ENCODE measurements at places on chromosomes 13 and 19. TPM values are rescaled to one million over a fixed set of nuclear protein-coding genes. Genes with fewer than 3 reads are reported as not detected.

Gene SHISA7
- total RNA-seq = 0.31 TPM

GRCh38 chr13:102039264-102039663, 362.6 kb downstream of the FGF14 start:
- DNase-seq = no peak

GRCh38 chr19:14758816-14759215, 19.5 kb downstream of the ADGRE2 start:
- peak; percentile 88 for DNase-seq

DNA sequence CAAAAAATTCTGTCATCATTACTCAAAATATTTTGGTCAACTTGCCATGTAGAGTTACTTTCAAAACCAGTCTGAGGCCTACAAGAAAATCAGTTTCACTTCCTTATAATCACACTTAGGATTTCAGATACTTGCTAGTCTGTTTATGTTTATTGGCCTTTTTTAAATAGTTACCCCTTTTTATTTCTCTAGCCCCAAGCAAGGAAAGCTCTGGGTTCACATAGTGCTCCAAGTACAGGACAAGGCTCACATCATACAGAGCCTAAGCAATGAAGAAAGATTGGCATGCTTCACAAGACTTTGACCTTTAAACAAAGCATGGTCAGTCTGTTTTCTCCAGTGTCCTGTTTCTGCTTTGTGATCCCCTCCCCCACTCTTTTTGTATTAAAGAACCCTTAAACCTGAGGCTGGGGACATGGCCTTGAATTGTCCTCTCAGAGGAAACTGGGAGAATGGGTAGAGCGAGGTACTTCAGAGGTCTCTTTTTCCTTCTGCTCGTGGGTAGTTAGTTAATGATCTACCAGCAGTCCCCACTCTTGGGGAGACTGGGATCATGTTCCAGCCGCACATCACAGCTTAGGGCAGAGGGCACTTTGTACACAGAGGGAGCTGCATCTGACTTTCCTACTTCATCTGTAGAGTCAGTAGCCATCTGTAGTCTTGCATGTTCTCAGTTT, 30.7 kb downstream of the CEACAM1 start:
- DNase-seq = no peak

DNA sequence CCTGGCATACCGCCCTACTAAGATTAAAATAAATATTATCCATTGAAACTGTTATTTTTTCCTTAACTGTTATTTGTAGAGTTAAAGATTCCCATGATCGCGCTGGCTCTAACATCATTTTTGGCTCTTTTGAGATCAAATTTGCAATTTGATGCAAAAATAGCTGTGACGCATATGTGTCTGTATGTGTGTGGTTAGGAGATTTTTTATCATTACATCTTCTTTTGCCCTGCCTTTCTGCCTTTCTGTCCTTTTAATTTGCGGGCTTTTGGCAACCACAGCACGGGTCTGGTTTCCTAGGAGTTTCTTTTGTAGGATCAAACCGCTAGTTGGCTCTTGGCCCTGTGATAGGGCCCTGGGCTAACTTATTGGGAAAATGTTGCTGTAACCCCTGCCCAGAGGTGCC, 37.3 kb upstream of the ALOX5AP start:
- DNase-seq = no peak

Gene SOX21
- total RNA-seq = 36.8 TPM

- DNase-seq = no peak
Observed at GRCh38 chr13:21671620-21672286, 880 bp downstream of the FGF9 start.

GRCh38 chr19:30403203-30403985, 31.2 kb downstream of the ZNF536 start:
- DNase-seq = no peak

GRCh38 chr13:76223999-76224398, 587.9 kb downstream of the LMO7 start:
- DNase-seq = no peak

DNA sequence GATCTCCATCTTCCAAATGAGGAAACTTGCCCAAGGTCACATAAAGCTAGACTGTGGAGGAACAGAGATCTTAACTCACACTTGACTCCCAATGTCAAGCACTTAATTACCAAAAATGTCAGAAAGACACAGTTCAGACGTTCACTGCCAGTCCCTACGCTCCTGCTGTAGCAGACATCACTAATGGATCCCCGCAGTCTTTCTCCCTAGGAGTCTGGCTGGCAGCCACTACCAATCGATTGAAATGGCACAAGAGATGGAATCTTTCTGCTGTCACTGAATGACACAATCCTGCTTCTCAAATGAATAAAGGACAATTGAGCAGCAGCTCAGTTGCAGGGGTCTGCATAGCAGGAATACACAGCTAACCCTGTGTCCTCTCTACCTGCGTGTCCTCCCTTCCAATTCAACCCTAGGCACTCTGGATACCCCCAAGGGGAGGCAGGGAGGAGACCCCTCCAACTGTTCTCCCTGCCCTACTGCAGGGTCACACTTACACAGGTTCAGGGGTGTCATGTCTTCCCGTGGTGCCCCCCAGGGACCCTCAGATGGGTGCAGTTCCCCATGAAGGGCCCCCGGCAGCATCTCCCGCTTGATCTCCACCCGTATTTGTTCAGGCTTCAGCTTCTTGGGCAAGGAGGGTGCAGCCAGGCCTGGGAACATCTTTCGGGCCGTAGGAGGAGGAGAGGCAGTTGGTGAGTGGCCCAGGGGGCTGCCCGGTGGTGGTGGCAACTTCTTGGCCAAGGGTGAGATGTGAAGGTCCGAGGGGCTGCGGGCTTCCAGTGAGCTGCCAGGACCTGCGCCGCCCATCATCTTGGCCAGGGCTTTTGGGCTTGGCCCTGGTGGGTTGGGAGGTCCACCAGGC, 7.9 kb upstream of the AKAP8L start:
- no peak for DNase-seq

Gene LILRA5
- total RNA-seq = not detected

DNA sequence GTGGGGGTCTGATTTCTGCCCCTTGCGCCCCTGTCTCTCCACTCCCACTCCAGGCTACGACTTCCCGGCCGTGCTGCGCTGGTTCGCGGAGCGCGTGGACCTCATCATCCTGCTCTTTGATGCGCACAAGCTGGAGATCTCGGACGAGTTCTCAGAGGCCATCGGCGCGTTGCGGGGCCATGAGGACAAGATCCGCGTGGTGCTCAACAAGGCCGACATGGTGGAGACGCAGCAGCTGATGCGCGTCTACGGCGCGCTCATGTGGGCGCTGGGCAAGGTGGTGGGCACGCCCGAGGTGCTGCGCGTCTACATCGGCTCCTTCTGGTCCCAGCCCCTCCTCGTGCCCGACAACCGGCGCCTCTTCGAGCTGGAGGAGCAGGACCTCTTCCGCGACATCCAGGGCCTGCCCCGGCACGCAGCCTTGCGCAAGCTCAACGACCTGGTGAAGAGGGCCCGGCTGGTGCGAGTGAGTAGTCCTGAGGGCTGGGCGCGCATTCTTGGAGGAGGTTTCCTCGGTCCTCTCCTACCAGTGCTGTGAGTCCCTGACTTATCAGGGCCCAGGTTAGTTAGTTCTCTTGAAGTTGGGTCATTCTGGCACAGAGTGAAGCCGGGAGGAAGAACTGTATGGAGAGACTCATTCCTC, 12.7 kb downstream of the EHD2 start:
- DNase-seq = no peak

DNA sequence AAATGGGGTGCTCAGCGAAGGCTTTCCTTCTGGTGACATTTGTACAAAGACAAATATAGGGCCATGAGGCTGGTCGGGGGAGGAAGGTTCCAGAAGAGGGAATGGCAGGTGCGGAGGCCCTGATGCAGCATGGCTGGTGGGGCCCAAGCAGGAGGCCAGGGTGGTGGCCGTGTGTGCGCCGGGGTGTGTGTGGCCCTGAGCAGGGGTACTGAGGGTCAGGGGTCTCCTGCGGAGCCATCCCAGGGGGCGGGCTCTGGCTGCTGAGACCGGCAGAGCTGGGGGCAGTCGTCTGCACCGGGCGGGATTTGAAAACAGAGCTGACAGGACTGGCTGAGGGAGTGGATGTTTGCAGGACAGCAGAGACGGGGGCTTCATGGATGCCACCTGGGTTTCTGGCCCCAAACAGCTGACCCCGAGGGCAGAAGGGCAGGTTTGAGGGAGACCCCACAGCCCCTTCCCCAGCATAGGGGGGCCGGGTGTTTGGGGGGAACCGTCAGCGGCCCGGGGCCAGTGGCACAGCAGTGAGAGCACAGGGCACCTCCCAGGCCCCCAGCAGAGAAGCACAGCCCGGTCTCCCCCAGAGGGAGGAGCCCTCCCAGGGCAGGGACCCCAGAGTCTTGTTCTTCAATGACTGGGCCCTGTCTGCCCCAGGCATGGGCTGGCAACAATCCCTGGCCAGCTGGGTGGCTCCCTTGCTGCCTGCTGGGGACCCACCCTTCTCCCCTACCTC, 11.4 kb downstream of the PIAS4 start:
- DNase-seq = no peak

- peak; percentile 68 for DNase-seq
Observed at GRCh38 chr19:38389101-38389925, 816 bp downstream of the SPRED3 start.

Gene ZNF382
- total RNA-seq = 10.8 TPM

GRCh38 chr13:71851498-71852409, 15.2 kb downstream of the DACH1 start:
- DNase-seq = no peak

Gene TNFRSF19
- total RNA-seq = 2.7 TPM

DNA sequence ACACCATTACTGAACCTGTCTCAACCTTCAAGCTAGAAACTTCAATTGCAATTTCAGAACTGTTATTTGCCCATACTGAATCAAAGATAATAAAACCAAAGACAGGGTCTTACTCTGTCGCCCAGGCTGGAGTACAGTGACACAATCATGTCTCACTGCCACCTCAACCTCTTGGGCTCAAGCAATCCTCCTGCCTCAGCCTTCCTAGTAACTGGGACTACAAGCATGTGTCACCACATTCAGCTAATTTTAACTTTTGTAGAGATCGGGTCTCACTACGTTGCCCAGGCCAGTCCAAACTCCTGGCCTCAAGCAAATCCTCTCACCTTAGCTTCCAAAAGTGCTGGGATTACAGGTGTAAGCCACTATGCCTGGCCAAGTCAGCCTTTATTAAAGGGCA, 143.4 kb downstream of the DIAPH3 start:
- DNase-seq = no peak

DNA sequence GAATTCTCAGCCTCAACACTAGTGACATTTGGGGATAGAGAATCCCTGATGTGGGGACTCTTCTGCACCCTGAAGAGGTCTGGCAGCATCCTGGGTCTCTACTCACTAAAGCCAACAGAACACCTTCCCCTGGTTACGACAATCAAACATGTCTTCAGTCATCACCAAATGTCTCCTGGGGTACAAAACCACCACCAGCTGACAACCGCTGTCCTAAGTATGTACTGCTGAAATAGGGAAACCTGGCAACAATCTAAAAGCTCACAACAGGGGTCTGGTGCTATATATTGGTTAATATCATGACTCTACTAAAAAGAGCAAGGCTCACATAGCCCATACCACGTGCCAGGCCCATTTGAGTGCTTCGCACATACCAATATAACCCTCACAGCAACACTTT, 13.4 kb downstream of the AKT2 start:
- DNase-seq = no peak

Gene PTPRH
- 0.33 TPM for total RNA-seq

DNA sequence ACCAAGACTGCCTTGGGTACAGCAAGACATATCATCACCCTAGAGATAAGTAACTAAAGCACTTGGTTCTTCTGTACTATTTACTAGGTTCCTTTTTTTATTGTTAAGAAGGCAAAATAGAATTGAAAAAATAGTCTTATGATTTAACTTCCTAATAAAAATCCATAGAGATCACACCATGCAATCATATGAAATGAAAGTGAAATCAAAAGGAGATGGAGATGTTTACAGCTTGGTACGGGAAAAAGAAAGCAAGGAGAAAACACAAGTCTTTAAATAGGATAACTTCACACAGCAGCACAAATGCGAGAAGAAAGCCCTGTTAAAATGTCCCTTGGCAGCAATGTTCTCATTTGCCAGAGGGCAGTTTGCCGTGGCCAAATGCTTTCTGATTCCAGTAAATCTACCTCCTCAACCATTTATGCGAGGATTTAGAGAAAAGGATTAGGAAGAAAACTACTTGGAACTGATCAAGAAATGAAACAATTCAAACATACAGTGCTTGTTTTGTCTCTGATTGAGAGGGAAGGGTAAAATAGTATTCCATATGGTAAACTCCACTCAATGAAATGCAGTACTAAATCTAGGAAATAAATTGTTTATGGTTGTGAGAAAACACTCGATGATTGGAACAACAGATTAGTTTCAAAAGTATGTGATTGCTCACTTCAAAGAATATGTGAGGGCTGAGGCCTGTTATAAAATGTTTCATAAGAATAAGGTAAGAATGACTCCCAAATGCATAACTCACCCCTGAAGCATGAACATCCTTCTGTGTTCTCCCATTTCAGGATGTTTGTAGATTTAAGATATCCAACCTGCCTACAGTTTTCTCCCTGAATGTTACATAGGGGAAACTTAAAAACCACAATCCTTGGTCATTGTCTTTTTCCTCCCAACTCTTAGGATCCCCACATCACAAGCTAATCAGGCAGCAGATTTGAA, 487.8 kb downstream of the DACH1 start:
- no peak for DNase-seq

GRCh38 chr13:78430166-78430791, 173.1 kb downstream of the POU4F1 start:
- DNase-seq = peak; percentile 47

GRCh38 chr13:26007261-26008125, 44.3 kb downstream of the SHISA2 start:
- DNase-seq = no peak

Gene MEDAG
- total RNA-seq = 0.88 TPM

DNA sequence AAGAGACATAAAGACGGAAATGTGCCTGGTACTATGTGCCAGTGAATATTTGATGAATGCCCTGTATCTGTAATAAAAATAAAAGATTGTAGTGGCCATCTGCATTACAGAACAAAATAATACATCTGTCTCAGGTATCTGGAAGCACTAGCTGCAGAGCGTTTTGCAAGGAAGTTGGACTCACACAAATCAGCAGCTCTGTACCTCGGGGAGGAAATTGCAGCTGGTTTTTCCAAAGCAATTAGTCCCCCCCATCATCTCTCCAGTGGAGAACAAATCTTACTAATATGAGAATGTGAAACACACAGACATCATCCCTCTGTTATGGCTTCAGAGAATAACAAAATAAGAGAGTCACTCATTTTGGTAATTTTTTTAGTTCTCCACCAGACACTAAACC, 245.3 kb downstream of the ITGBL1 start:
- DNase-seq = no peak

GRCh38 chr13:36344886-36345437, 1.2 kb downstream of the SPART start:
- DNase-seq = no peak

GRCh38 chr19:50909240-50910070, 1.7 kb downstream of the KLK4 start:
- peak; percentile 100 for DNase-seq

DNA sequence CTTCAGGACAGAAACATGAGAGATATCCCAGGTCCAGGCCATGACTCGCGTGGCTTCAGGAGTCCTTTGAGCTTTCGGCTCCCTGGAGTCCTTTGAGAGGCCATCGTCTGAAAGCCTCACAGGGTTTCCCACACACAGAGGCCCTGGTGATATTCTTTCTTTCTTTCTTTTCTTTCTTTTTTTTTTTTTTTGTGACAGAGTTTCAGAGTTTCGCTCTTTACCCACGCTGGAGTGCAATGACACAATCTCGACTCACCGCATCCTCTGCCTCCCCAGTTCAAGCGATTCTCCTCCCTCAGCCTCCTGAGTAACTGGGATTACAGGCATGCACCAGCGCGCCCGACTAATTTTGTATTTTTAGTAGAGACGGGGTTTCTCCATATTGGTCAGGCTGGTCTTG, 5.5 kb downstream of the SIN3B start:
- DNase-seq = no peak

Measured in H9 (cell line).